ENCODE measurements at places on chromosomes 4 and X.
A peak's percentile ranks its signal among the peaks of the same experiment; 100 is the strongest.

GRCh38 chr4:139552517-139553307, 3.3 kb downstream of the SETD7 start:
- DNase-seq = no peak

- no peak for DNase-seq
Measured at GRCh38 chr4:57078685-57079521, 31.3 kb downstream of the IGFBP7 start.

DNA sequence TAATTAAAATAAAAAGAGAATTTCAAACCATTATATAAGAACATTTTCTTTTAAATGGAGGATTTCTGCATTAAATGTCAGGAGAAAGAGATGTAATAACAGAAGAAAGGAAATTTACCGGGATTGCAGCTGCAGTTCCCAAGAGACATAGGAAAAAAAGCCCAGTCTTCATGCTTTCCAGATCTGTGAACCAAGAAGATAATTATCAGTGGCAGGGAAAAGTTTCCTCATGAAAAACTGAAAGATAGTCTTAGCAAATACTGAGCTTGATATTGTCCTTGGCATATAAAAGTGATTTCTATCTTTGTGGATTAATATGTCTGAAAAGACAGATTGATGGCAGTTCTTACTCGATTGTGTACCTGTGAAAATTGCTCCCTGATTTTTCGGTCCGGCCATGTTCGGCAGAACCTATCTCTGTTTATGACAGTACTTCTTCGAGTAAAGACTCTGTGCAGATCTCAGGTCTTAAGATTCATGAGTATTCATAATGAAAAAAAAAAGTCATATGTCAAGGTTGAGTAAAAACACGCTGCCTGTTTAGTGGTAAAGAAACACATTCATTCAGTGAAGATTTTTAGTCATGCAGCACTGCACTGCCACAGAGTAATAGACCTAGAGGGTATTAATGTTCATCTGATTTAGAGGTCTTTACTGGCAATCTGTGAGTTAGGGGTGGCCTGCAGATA, 29.6 kb downstream of the SPARCL1 start:
- DNase-seq = no peak

DNA sequence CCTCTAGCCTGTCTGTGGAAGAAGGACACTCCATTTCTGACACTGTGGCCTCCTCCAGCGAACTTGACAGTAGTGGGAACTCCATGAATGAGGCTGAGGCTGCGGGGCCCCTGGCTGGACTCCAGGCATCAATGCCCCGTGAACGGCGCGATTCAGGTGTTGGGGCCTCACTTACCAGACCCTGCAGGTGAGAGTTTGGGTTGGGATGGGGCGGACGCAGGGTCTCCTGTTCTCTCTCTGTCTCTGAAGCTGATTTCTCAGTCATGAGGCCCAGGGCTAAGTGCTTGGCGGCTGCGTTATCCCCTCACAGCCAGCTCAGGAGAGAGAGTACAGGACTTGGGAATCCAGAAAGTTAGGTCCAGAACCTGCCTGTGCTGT, 71.0 kb downstream of the STARD8 start:
- no peak for DNase-seq

- DNase-seq = no peak
Measured at GRCh38 chr4:15378493-15378892, 49.3 kb upstream of the C1QTNF7 start.

GRCh38 chr4:156137679-156138473, 184.2 kb upstream of the CTSO start:
- DNase-seq = peak; percentile 43

DNA sequence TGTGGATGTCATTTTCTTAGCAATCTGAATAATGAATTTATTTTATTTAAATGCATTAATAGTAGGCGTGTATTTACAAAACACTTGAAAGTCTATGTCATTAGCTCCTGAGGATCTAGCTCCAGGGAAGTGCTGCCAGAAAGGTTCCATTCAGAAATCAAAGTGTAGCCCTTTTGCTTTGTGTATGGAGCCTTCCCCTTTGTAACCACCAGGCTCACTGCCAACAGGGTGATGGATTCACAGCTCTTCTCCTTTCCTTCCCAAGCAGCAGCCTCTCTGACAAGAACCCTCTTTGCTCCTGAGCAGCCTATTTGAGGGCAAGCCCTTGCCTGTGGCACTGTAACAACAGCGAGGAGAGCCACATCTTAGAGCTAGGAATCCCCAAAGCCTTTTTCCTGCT, 286.0 kb upstream of the RASGEF1B start:
- no peak for DNase-seq

DNA sequence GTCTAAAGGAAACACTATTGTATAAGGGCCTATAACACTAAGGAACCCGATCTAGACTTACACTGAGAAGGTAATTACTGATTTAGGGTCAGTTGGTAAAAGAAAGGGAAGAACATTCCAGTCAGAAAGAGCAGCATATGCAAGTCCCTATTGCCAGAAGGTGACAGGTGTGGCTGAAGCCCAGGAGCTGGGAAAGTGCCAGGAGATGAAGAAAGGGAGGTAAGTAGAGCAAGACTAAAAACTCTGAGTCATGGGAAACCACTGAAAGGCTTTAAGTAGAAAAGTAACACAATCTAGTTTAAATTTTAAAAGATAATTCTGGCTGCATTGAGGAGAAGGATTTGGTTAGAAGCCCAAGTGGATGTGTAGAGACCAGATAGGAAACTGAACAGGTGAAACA, 77.7 kb upstream of the INTU start:
- DNase-seq = no peak

GRCh38 chrX:129618997-129619396, 35.8 kb downstream of the APLN start:
- no peak for DNase-seq

- DNase-seq = no peak
Measured at GRCh38 chr4:3304831-3305609, 12.2 kb downstream of the RGS12 start.

All from H1 (cell line).